ENCODE measurements at places on chromosomes 12 and 14.

- DNase-seq = no peak
Measured at GRCh38 chr12:32536000-32536345, 136.6 kb downstream of the FGD4 start.

DNA sequence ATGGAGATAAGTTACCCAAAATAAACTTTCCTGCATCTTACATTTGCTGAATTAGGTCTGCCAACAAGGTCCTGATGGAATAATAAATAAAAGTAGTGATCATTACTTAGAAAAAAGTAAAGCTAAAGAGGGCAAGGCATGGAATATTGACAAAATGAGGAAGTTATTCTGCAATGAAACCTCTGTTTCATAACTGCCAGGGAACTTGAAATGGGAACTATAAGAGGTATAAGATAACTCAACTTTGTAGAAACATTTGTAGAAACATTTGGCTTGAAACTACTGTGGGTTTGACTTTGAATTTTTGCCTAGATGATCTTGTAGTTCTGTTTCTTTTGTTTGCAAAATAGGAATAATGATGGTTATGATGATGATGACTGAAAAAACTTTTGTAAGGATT, 18.7 kb upstream of the YBX3 start:
- no peak for DNase-seq

- DNase-seq = no peak
Measured at GRCh38 chr12:118189741-118190191, 53.8 kb downstream of the PEBP1 start.

GRCh38 chr14:67746927-67747326, 45.2 kb downstream of the RDH12 start:
- DNase-seq = no peak

- no peak for DNase-seq
Measured at GRCh38 chr12:50690925-50691324, 73.0 kb upstream of the ATF1 start.

DNA sequence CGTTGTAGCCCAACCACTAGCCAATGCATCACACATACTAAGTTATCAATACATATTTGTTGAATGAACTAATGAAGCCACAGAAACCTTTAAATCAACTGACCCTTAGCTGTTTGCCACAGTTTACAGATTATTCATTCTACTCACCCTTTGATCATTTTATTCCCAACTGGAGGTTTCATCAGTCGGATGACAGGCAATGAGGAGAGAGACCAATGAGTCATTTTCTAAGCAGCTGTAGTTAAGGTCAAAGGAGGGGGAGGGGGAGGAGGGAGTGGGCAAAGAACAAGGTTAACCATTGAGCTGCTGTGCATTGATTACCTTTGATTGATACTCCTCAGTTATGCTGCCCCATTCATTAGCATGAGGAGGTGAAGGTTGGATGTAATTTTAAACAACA, 469.5 kb downstream of the VRK1 start:
- DNase-seq = no peak

DNA sequence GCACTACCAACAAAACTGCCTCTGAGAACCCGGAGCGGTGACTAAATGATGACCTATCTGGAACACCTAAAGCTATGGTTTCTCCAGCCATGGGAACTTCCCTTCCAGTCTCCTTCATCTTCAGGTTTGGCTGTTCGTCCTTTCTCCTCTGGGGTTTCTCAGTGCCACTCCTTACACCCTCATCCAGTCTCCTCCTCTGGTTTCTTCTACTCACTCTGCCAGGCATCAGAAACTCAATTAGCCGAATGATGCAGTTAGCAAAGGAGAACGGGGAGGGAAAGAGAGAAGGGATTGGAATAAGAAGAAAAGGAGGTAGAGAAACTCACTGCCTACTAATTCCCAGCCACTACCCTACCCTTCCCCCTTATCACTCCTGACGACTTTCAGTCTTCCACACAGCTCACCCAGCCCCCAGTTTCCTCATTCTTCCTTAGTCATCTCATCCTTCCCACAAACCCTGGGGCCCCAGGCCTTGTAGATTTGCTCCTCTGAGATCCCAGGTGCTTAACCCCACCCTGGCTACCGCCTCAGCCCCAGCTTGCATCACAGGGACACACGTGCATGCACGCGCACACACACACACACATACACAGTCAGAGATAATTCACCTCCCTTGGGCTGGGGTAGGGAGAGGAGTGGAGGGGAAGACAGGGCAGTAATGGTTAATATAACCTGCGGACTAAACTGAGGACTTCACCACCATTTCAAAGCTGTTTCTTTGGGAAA, 13.0 kb downstream of the FGD6 start:
- DNase-seq = no peak

- DNase-seq = no peak
Measured at GRCh38 chr12:2693980-2694610, 100.7 kb upstream of the FKBP4 start.

DNA sequence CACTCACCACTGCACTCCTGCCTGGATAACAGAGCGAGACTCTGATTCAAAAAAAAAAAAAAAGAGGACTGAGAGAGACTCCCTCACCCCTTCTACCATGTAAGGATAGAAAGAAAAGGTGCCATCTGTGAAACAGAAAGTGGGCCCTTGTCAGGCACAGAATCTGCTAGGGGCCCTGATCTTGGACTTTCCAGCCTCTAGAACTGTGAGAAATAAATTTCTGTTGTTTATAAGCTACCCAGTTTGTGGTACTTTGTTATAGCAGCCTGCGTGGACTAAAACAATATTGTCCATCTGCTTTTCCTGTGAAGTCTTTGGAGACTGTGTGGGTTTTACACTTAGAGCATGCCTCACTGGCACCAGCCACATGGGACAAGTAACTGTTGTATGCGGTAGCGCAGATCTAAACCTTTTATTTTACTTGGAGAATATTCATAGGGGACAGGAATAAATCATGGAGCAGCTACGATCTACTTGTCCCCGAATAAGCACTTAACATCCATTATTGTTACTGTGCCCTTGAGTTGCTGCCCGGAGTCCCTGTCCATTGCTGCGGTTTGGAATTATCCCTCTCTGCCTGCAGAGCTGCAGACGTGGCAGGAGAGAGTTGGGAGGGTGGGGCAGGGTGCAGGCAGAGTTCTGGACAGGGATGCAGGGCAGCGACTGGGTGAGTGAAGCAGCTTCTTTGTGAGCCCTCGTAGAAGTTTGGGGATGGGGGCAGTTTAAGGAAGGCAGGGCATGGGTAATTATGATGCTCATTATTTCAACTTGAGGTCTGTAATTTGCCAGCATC, 52.4 kb upstream of the STON2 start:
- DNase-seq = no peak

DNA sequence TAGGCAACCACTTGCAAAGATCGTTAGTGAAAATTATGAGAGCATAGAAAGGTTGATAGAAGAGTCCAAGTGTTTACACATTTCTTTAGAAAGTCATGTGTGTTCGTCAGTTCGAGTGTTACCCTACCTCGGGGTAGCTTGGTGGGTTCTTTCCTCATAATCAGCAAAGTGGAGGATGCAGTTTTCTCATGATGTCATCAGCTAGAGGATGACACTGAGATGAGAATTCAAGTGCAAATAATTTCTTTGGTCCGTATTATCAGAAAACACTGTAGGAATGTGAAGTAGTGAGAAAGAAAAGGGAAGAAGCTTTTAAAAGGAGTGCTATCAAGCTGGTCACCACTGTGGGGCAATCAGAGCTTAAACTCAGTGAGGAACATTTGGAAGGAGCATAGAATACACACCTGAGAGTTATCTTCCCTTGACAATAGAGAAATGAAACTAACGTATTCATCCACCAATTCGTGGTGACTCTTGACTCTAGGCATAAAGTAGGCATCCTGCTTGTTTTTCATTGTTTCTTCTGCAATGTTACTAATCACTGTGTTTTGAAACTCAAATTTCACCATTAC, 1340.9 kb upstream of the TMEM132C start:
- DNase-seq = no peak

- no peak for DNase-seq
Measured at GRCh38 chr12:6020930-6021329, 75.9 kb upstream of the ANO2 start.

DNA sequence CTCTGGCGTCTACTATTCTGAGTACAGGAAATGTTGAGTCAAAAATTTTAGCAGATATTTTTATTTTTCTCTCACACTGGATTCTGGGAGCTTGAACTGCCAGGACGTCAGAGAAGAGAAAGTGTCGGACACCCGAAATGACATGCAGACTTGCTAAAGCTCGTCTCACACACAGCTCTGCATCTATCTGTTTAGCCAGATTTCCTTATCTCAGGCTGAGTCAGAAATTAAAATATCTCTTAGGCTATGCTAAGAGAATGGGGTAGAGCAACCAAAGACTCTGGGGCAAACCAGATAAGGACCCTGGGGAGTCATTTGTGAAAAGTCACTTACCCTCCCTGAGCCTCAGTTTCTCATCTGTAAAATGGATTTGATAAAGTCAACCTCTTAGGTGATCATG, 1124.1 kb downstream of the VRK1 start:
- DNase-seq = no peak

GRCh38 chr12:12442548-12443071, 85.7 kb downstream of the BORCS5 start:
- DNase-seq = no peak

- no peak for DNase-seq
Measured at GRCh38 chr14:21352587-21352986, 31.2 kb downstream of the SUPT16H start.

DNA sequence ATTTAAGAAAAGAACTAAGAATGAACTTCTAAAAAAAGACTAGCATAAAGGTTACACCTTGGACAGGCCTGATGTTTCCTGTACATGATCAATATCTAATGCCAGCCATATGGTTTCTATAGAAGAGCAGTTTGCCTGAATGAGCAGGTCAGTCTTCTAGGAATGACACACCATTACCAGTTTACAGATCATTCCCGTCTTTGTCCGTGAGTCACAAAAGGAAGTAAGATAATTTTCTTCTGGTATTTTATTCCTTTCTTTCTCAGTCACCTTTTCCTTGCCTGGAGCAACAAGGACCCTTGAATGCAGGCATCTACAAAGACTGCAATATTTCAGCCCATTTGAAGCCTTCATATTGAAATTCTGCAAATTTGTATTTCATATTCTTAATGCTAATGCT, 44.6 kb upstream of the CNTN1 start:
- no peak for DNase-seq

DNA sequence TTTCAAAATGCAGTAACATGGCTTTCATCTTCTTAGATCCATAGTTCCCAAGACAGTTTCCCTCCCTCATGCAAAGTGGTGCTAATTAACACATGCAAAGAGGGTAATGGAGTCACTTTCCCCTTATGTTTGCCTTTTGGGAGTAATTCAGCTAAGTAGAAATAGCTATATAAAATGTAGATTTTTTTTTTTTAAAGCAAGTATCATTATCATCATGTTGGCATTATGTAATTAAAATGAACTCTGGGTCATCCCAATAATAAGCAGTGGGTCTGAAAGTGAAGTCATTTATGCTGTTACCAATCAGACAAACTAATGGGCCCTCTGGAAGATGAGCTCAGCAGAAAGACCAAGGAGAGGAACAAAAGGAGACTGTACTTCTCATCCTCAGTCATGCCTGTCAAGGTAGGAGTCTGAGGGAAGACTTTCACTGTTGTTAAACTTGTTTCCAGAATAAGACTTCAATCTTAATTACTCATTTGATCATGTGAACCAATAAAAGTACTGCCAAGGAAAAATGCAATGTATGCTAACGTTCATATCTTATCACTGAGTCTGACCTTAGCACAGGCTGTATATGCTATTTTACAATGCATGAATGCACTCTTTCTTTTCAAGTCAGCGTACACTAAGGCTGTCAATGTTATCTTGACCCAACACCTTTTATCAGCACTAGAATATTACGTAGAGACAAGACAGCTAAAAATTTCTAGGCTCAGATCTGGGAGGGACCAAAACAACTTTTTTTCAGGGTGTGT, 26.8 kb downstream of the AREL1 start:
- no peak for DNase-seq

DNA sequence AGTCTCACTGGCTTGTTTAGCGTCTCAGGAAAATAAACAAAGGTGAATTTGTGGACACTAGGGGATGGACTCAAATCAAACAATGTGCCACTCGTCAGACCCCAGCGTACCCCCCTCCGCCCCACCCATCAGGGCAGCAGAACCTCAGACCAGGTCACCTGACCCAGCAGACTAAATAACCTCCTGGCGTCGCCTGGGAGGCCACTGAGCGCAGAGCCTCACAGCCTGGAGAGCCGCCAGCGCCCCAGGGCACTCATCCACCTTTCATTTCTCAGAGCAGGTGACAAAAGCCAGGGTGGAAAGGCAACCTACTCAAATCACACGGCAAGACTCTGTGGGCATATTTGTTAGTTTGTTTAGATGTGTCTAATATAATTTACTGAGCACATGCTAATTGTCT, 100.9 kb downstream of the DICER1 start:
- no peak for DNase-seq

DNA sequence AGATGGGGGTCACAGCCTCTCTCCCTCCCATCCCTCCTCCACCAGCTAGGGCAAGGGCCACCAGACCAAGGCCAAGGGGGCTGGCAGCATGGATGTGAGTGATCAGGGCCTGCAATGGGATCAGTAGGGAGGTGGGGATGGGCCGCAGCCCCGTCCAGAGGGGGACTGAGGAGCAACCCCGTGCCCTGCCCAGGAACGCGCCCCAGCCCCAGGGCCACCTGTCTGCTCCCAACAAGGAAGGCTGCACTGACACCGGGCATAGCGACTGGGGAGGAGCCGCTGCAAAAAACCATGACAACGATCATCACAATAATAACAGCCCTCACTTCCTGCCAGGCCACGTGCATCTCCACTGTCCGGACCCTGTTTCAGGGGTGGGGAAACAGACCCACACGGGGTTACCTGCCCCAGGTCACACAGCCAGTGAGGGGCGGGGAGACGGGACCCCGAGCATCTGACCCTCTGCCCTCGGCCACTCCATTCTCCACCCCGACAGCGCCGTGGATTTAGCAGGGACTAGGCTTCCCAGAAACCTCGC, 24.3 kb downstream of the NCOR2 start:
- no peak for DNase-seq

DNA sequence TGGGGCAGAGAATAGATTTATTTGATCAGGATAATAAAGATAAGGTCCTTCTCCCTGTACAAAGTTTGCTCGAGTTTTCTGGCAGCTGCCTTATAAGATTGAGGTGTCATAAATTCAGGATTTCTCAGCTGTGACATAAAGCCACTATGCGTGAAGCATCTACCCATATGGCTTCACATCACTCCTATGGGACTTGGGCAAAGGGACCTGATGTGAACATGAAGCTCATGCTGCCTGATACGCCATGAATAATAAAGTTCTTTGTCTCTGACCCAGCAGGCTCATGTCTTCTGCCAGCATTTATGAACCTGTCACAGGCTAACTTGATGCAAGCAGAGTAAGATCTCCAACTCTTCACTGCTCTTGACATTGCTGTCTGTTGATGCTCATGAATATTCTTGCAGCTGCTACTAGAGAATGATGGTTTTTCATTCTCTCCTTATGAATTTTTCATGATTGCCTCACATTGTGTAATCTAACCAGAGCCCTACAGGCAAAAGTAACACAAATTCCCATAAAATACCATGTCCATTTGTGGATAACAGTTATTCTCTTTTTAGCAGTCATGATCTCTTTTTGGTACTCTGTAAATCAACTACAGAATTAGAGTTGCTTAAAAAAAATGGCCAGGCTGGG, 49.0 kb upstream of the CPNE8 start:
- DNase-seq = no peak
